T-cell (primary cell): ENCODE measurements at places on chromosomes 7 and 10. TPM values are rescaled to one million over a fixed set of nuclear protein-coding genes. Genes with fewer than 3 reads are reported as not detected.

The STK31 gene
- 0.25 TPM for total RNA-seq

DNA sequence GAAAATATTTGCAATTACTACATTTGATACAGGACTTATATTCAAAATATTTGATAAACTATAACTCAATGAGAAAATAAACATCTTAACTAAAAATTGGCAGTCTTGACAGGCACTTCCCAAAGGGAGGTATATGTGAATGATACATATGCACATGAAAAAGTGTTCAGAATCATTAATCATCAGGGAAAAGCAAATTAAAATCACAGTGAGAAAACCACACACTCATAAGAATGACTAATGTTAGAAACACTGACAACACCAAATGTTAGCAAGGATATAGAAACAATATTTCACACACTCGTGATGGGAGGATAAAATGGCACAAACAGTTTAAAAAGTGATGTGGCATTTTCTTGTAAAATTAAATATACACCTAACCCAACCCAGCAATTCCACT is 4.1 kb upstream of the VPS26A start:
- no peak overlapping the region for H3K27ac ChIP-seq
- no peaks in the 10 kb centered on the region for H3K27me3 ChIP-seq
- peaks cover 7% of the 10 kb centered on the region for H3K4me1 ChIP-seq
- DNase-seq, result no peak
- H3K36me3 ChIP-seq, result no peaks in the 10 kb centered on the region

- H3K36me3 ChIP-seq, result no peaks in the 10 kb centered on the region
- H3K4me1 ChIP-seq, result peaks cover 25% of the 10 kb centered on the region
- H3K27me3 ChIP-seq, result peaks cover 5% of the 10 kb centered on the region
- no peak overlapping the region for H3K4me3 ChIP-seq
Measured at GRCh38 chr7:108459922-108460551, 3.8 kb upstream of the NRCAM start.

DNA sequence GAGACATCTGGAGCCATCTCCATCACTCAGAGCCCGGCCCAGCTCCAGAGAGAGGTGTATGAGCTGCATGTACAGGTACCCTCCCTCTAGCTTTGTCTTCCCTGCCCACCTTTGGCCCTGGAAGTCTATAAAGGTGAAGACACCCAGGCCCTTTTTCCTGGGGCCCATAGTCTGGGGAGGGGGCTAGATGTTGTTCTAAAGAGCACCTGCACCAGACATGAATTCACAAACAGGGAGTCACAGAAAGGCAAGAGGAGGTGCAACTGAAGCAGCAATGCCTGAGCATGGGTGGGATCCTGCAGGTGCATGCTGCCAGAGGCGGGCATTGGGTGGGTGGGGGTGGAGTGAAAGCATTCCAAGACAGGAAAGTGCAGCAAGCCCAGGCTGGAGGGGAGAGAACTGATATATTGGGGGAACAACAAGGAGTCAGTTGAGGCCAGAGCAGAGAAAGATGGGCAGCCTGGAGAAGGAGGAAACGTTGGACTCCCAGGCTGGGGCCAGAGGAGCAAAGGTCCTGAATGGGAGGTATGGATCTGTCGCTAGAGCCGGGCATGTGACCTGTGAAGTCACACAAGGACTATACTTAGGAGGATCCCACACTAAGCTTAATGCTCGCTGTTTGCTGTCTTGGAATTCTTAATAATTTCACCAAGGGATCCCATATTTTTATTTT is 11.7 kb downstream of the CDHR1 start:
- no peak overlapping the region for H3K4me3 ChIP-seq
- H3K4me1 ChIP-seq, result no peaks in the 10 kb centered on the region

DNA sequence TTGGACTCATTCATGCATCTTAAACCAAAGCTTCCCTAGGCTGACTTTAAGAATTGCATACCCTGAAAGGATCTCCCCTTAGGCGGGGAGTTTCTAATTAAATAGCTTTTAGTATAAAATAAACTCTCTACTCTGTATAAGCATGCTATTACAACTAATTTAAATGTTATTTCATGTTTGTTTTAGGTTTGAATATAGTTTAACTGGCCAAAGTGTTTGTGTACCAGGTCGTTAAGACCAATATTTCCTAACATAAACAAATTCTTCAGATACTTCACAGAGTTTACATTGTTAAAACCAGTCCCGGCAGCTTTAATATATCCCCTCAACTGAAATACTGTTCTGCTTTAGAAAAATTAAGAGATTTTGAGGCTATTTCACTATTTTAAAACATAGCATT is 2.3 kb downstream of the GLI3 start:
- no peak overlapping the region for H3K4me3 ChIP-seq
- H3K4me1 ChIP-seq, result peaks cover 17% of the 10 kb centered on the region
- DNase-seq, result no peak
- H3K27me3 ChIP-seq, result peaks cover 4% of the 10 kb centered on the region
